ENCODE measurements at places on chromosomes 1 and 21.

DNA sequence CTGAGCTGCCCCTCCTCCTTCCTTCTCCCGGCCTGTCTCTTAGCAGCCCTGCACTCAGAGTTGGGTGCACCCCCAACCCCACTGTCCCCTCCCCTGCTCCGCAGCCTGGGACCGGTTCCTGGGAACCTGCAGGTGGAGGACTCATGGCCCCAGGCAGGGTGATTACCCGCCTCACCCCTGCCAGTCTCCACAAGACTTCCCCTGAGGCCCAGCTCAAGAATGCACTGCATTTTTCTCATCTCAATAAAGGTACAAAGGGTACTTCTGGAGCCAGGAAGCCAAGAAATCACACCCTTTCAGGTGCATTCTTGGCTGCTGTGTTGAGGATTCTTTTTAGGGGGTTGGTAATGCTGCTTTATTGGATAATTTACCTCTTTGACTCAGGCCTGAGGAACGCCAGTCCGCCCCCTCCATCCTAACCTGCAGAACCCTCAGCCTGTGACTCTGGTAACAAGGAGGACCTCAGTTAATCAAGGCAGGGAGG is 126.3 kb upstream of the TMPRSS2 start:
- DNase-seq = no peak

GRCh38 chr1:221327954-221328353 is 413.9 kb downstream of the DUSP10 start:
- no peak for DNase-seq

- no peak for DNase-seq
Measured at GRCh38 chr1:241654019-241654418, 1.9 kb downstream of the WDR64 start.

- DNase-seq = no peak
Measured at GRCh38 chr1:172483448-172483847, 39.6 kb upstream of the PIGC start.

DNA sequence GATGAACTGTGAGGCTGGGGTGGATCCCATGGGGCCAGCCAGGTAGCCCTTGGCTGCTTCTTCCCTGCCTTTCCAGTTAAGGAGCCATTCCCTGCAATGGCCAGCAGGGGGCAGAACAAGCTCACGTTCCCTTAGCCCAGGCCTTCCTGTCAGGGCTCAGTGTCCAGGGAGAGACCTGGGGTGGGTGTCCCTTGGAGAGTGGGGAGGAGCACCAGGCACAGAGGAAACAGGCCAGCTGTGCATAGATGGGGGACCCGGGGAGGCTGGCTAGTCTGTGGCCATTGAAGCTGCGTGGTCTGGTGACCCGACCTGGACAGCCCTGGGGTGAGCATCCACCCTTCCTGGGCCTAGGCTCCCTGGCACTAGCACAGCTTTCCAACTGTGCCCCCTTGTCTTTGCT is 13.2 kb upstream of the EPS8L3 start:
- DNase-seq = peak; percentile 81

- no peak for DNase-seq
Measured at GRCh38 chr1:18776777-18777176, 82.7 kb downstream of the TAS1R2 start.

- DNase-seq = no peak
Measured at GRCh38 chr1:214634267-214634666, 31.3 kb downstream of the CENPF start.

GRCh38 chr1:112141923-112142322 is 152.5 kb upstream of the KCND3 start:
- DNase-seq = no peak

DNA sequence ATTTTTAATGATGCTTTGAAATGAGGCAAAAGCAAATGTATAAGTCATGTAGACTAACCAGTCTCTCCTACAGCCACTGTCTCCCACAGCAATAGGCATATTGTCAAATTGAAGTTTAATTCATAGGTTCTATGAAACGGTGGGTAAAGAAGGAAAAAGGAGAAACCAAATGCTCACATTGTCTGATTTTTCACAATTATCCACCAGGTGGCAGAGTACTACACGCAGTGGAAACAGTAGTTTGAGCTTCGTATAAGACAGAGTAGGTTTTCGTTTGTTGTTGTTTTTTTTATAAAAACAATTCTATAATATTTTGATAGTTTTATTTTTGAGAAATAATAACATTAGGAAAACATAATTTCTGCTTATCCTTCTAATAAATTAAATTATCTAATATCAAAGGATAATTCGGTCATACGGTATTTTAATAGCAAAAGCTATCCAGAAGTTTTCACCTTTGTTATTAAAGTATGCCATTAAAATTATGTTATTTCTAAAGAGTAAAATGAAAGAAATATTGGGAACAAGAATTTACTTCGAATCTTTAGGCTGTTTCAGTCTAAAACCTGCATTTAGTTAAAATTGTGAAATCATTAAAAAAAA is 39.1 kb downstream of the TYW3 start:
- peak; percentile 45 for DNase-seq

DNA sequence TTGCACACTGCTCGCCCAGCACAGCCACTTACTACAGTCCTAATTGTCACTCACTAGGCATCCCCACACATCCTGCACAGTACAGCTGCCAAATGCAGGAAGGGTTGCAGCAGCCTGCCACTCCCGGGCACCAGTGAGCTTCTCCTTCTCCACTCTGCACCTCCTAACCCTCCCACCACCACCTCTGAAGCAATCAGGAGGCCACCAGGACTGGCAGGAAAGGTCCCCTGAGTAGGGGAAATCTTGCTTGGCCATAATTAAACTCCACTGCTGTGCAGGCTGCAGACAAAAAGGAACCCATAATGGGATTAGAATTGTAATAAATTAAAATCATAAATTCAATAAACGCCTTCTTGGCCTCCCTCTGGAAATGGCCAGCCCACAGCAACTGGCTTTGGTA is 31.8 kb downstream of the FBXO2 start:
- no peak for DNase-seq

GRCh38 chr1:200428482-200429205 is 18.8 kb upstream of the ZNF281 start:
- peak; percentile 80 for DNase-seq

DNA sequence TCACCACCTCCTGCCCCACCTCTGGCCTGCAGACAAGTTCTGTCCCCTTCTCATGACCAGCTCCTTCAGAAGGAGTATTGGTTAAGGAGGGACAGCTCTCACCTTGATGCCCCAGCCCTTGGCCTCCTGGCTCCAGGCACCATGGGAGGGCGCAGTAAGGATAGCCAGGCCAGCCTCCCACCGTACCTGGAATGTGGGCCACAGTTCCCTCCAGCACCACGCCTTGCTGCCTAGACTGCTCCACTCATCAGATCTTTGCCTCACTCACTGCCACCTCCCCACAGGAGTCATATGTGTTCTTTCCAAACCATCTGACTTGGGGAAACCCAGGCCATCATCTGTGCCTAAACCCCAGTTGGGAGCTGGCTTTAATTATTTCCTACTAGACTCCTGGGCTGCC is 97.0 kb downstream of the CCDC185 start:
- no peak for DNase-seq

GRCh38 chr1:36458910-36459309 is 5.3 kb downstream of the MRPS15 start:
- no peak for DNase-seq

DNA sequence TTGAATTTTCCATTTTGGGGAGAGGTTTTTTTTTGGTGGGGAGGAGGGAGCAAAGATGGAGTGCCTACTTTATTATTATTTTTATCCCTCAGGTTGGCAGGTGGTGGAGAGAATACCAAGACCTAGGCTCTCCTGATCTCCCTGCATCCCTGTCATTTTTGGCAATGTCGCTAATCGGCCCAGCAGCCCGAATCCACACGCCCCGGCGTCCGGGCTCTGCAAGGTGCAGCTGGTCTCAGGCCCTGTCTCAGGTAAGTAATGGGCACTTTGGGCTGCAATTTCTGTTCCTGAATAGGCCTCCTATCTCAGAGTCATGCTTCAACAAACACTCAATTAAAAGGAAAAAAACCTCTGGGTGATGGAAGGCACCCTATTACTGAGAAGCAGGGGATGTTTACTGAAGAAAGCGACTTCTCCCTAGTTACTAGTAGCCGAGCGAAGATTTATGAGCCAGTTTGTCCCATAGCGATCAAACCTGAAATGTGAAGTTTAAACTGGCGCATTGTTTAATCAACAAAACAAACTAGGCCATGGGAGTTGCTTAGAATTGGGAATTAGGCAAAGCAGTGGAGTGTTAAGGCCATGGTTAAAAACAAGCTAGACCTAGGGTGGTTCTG is 137.8 kb downstream of the RWDD3 start:
- DNase-seq = no peak

DNA sequence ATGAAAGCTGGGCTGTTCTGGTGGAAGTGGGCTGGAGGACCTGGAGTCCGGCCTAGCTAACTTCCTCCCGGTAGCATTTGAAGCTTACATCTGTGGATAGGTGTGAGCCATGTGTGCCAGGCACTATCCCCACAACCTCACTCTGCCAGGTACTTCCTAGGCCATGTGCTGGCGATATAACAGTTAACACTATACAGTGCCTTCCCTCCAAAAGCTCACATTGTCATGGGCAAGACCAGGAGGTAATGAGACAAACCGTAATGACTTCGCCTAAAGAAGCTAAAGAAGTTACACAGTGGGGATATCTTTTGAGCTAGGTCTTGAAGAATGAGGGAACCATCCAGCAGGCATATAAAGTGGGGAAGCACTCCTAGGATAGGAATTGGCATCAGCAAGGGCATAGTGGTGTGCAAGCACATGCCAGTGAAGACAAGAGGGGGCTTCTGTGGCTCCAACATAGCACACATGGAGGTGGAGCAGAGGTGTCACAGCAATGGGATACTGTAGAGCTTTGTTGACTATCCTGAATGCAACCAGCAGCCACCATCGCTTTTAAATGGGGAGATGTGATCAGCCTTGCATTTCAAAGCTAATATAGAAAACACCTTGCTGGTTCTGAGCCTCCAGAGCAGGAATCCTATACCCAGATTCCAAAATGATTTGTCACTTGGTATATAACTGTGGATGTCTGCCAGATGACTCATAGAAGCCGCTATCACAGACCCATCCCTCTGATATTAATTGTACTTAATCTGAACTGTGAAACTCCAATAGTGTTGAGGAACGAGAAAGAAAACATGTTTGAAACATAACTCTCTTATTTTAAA is 466.3 kb downstream of the LMO4 start:
- DNase-seq = peak; percentile 85

DNA sequence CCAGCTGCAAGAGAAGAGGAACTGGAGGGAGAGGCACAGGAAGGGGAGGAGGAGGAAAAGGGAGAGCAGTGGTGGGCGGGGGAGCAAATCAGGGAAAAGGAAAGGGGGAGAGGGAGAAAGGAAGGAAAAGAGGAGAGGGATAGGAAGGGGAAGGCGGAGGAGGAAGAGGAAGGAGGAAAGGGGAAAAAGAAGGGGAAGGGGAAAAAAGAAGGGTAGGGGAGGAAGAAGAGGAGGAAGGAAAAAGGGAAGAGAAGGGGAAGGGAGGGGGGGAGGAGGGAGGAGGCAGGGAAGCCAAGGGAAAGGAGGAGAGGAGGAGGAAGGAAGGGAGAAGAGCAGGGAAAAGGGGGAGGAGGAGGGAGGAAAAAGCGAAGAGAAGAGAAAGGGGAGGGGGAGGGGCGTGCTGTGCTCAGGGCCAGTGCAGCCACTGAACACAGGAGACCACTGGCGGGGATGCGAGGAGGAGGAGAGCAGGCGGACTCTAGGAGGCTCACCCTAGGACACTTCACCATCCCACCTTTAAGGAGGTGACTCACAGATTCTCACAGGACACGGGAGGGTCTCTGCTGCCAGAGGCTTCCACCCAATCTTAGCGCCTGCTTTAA is 33.1 kb downstream of the PGBD5 start:
- no peak for DNase-seq

GRCh38 chr1:160884579-160884978 is 401 bp downstream of the ITLN1 start:
- DNase-seq = no peak

DNA sequence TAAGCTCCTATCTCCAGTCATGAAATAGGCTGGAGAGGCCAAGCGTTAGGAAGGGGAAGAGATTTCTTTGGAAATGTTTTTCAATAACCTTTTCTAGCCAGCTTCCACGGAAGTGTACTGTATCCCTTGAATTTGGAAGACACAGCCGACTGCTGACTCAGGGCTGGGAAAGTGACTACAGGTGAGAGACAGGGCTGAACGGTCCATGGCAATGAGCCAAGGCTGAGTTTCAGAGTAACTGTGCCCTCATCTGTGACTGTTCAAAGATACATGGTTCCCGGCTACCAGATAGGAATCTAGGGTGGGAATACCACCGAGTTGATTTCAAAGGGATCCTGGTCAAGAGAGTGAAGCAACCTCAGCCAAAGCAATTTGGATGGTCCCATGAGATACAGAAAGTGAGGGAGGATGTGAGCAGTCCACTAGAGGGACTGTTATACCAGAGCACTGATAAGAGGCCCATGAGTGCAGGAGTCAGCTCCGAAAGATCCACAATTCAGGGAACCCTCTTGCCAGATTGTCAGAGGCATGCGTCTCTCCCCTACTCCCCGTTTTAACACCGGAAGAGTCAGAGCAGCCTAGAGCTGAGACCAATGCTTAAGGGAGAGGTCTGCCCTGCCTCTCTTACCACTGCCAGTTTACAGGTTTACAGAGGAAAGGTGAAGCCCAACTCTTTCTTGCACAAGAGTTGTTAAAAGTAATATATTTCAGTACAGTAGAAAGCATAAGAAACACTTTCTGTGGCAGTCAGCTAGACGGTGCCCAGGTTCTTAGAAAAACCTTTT is 3.2 kb upstream of the KRTAP19-8 start:
- DNase-seq = no peak

DNA sequence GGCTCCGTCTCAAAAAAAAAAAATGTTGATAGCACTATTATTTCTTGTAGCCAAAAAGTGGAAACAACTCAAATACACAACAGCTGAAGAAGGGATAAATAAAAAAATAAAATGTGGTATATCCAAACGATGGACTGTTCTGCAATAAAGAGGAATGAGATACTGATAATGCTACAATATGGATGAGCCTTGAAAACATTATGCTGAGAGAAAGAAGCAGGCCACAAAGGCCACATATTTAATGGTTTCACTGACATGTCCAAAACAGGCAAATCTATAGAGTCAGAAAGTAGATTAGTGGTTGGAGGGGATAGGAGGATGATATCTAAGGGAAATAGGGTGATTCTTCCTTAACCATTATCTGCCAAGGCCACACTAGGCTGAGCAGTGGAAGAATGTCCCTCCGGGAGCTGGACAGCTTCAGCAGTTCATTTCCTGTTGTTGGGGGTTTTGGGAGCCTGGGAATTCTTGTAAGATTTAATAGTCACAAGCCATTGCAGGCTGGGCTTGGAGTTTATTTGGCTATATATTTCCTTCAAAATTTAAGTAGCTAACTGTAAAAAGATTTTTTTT is 53.5 kb downstream of the ST3GAL3 start:
- DNase-seq = peak; percentile 21

- peak; percentile 77 for DNase-seq
Measured at GRCh38 chr1:150507912-150508864, at the start of gene ECM1. ECM1 (plus strand) TSS chr1:150508109; CDS start chr1:150508210, 101 bp downstream.

DNA sequence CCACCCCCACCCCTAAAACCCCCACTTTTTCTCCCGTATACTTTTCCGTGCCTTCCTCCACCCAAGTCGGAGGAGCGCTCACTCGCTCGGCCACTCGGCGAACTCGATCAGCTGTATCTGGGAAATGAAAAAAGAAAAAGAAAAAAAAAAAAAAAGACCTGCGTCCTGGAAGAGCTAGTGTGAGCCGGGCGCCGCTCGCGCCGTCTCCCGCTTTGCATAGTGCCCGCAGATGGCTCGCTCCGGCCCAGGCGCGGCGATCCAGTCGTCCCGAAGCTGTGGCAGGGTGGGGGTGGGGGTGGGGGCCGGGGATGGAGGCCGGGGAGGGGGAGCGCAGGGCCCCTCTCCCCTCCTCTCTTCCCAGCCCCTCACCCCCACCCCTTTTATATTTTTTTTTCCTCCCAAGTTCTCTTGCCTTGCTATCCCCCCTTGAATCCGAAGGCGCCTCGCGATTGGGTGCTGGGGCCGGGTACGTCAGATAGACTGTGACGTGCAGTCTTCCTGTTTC is 299 bp upstream of the PROX1 start:
- DNase-seq = no peak

GRCh38 chr1:184803180-184803492 is 48.5 kb upstream of the EDEM3 start:
- peak; percentile 17 for DNase-seq
